NCI-H748 treated with DMSO at 0.1 percent for 48 hours (cell line): ENCODE measurements at places on chromosomes 2 and 18.

DNA sequence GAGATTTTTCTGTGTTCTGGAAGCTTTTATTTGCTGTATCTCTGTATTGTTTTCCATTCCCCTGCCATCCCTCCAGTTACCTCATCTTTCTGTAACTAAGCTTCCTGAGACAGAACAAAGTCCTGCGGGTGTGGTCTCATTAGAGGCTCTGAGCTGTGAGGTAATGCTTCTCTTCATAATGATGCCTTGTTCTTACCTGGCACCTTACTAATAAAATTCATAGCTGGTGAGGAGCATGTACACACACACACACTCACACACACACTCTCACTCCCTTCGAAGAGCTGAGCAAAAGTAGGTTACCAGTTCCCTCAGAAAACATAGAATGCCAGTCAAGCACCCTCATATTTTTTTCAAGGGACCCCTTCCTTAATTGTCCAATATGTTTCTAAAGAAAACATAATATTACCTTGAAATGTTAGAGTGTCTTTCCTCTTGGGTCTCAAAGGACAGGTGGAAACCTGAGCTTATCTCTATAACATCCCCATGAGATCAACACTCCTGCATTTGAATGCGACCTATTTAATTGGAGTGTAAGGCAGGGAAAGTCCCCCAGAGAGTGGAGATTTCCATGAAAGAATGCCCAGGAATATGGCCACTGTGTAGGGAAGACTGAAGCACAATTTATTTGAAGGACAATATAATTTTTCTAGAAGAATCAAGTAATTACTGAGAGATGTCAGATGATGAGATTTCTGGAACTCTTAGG, 161.6 kb upstream of the NCK2 start:
- no peak for DNase-seq

DNA sequence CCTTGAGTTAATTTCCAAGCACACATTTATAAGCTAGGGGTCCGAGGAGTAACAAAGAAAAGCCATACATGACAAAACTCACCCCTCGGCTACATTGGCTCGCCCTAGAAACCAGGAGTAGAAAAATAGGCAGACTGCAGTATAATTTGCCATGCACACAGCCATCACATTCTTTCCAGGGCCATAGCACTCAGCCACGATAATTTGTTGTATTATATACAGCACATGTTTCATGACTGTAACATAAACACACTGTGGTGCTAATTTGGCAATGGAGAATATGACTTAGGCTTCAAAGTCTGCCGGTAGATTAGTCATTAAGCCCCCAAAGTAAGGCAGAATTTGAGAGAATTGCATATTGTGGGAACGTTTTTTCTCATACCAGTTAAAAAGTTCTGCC, 254.9 kb downstream of the ZNF521 start:
- DNase-seq: no peak

GRCh38 chr2:23649819-23650218, 264.8 kb downstream of the KLHL29 start:
- no peak for DNase-seq

- DNase-seq: peak; percentile 60
Measured at GRCh38 chr2:13006829-13007717, 290.3 kb downstream of the TRIB2 start.

DNA sequence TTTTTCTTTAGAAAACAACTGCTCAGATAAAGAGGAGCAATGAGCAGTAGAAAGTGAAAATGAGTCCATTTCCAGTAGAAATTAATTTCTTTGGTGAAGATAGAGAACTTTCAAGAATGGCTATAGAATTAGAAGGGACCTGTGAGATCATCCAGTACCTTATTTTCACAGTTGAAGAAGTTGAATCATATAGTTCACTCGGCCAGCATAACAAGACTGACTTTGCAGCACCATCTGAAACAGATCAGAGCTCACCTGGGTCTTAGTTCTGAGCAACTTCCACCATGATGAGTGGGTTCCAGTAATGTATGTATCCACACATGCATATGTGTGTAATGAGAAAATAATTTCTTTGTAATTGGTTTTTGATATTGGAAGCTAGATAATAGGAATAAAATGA, 58.6 kb downstream of the CERS6 start:
- DNase-seq: no peak

GRCh38 chr2:149320362-149320761, 10.0 kb upstream of the LYPD6 start:
- no peak for DNase-seq

GRCh38 chr2:48954311-48954710, 198.8 kb upstream of the LHCGR start:
- no peak for DNase-seq

GRCh38 chr18:39238981-39239660, 1673.5 kb upstream of the CELF4 start:
- no peak for DNase-seq

GRCh38 chr2:203061346-203061745, 46.7 kb downstream of the NBEAL1 start:
- DNase-seq: no peak

- no peak for DNase-seq
Measured at GRCh38 chr2:170152421-170152820, 25.5 kb upstream of the MYO3B start.

- DNase-seq: no peak
Measured at GRCh38 chr2:211963969-211964368, 574.6 kb downstream of the ERBB4 start.
